Fibroblast of pulmonary artery (primary cell): ENCODE measurements at places on chromosomes 11 and 22.
A peak's percentile ranks its signal among the peaks of the same experiment; 100 is the strongest.

DNA sequence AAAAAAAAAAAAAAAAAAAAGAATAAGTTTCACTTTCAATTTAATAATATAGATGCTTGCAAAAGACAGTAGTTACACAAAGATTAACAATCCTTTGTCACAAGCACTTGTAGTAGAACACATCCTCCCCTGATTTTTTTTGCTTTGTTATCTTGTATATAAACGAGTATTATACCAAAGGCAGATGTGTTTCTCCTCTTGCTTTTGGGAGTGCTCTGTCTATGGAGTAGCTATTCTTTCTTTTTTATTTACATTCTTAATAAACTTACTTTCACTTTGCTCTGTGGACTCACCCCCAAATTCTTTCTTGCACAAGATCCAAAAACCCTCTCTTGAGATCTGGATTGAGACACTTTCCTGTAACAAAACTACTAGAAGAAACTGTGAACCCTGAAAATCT is 3.4 kb upstream of the MRPL16 start:
- DNase-seq = no peak

- DNase-seq = no peak
Measured at GRCh38 chr22:30869667-30870395, 98.7 kb downstream of the MORC2 start.

- no peak for DNase-seq
Measured at GRCh38 chr11:114889594-114890011, 211.3 kb downstream of the NXPE2 start.

DNA sequence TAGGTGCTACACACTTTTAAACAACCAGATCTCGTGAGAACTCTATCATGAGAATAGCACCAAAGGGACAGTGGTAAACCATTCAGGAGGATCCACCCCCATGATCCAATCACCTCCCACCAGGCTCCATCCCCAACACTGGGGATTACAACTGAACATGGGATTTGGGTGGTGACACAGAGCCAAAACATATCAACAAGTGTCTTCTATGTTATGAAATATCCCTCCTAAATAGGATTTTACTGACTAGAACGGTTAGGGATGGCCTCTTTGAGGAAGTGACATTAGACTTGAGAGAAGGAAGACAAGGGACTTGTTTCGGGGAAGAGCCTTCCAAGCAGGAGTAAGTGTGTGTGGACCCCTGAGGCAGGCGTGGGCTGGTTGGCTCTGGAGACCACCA is 11.9 kb upstream of the MRPL11 start:
- no peak for DNase-seq

- no peak for DNase-seq
Measured at GRCh38 chr11:11380883-11381282, 27.8 kb upstream of the CSNK2A3 start.

DNA sequence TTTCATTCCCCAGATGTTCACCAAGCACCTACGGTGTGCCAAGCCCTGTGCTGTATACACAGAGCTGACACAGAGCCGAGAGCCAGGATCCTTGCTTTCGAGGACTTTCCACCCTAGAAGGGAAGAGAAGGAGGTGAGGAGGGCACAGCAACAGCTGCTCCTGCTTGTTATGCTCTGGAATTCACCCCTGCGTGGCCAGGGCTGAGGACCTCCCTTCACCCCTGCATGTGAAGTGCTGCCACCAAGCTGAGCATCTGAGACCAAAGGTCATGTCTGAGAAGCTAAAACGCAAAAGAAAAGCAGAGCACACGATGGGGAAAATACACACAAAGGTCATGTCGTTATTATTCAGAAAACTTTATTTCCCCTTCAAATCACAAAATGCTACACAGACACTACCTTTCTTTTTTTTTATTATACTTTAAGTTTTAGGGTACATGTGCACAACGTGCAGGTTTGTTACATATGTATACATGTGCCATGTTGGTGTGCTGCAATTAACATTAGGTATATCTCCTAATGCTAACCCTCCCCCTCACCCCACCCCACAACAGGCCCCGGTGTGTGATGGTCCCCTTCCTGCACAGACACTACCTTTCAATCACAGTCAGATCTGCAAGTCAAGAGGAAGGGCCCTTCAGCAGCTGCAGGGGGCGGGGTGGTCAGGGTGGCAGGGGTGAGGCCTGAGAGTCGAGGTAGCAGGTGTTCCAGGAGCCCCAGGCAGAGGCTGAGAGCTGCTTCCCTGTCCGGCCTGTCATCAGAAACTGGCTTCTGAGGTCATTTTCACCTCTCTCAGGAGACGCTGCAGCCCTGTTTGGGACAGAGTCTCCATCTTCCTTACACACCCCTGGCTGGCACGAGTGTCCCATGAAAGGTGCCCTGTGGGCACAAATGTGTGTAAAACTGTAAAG is 40.1 kb upstream of the PRR5 start:
- no peak for DNase-seq

DNA sequence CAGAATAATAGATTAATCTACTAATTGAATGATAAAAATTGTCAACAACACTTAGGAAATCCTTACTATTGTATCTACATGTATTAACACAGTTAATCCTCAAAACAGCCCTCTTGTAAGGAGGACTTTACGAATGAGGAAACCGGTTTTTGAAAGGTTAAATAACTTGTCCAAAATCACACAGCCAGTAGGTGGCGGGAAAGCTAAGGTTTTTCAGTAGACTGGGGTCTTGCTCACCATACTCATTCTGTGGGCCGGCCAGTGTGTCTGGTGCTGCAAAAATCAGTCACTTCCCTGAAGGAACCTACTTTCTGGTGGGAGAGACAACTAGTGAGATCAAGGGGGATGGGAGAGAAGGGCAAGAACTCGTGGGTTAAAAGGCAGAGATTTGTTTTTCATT is 3.8 kb downstream of the DCPS start:
- DNase-seq = peak; percentile 73

- DNase-seq = no peak
Measured at GRCh38 chr11:1394936-1395772, 5.4 kb downstream of the BRSK2 start.

GRCh38 chr11:79294845-79295731 is 145.7 kb downstream of the TENM4 start:
- DNase-seq = no peak

GRCh38 chr11:17313349-17314231 is 37.1 kb downstream of the NUCB2 start:
- no peak for DNase-seq

GRCh38 chr11:8101421-8101820 is 20.4 kb downstream of the TUB start:
- no peak for DNase-seq

DNA sequence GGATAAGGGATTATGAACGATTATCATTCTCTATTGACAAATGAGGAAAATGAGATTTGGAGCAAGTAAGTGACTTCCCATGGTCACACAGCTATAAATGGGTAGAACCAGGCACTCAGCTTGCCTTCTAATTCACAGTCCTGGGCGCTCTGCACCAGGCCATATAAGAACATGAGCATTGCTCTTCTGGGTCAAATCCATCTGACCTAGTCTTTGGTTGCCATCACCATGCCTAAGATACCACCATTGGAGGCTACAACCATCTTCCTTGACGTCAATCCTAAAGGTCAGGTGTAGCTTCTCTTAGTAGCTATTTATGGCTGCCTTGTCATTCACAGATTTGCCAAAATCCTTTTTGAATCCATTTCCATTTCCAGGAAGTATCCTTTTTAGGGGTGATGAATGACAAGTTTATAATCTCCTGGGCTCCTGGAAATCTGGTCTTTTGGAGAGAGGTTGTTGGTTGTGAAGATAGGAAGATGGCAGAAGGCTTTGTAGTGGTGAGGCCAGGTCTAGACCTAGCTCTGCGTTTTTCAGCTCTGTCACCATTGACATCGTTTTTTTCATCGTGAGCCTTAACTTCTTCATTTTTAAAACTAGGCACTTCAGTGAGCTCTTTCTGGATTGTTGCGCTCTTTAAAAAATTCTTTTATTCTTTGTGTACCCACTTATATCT is 11.1 kb downstream of the ZBTB16 start:
- DNase-seq = no peak

GRCh38 chr11:68659158-68659921 is 25.0 kb upstream of the GAL start:
- peak; percentile 98 for DNase-seq

DNA sequence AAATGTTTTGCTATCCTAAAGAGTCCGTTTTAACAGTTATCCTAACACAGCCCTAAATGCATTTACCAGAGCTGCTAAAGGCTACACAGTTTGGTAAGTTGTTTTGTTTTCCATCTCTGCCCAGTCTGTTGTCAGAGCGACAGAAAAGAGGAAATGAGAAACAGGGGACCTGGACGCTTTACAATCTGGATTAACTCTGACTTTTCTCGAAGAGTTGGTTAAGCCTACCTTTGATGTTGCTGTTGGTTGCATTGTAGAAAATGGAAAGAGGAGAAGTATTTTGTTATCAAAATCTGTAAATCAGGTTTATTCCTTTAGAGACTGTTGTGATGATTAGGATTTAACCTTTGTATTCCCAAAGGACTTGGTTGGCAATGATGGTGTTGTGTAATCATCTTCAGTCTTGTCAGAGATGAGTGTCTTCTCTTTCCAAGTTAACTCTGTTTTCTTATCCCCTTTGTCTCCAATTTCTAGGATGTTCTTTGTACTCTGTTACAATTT is 481 bp downstream of the ANGPTL5 start:
- DNase-seq = peak; percentile 75

DNA sequence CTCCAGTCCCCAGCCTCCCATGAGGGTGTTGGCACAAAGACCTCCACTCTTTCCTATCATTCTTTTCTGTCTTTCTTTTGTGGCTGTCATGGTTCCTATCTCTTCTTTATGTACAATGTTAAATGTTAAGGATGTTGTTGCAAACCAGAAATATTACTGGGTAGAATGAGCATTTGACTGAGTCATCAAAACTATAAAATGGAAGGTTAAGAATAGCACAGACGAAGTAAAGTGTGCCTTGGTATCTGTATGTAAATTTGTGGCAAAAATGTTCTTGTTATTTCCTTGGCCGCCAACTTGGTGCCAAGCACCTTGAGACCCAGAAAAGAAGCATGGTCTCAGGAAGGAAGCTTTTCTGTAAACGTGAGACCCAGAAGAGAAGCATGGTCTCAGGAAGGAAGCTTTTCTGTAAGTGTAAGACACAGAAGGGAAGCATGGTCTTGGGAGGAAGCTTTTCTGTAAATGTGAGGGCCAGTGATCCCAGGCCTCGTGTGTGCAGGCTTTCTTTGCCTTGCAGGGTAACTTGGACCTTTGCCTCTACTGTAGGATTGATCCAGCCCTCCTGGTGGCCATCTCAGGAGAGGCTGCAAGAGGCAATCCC is 6.7 kb upstream of the PKP3 start:
- no peak for DNase-seq

DNA sequence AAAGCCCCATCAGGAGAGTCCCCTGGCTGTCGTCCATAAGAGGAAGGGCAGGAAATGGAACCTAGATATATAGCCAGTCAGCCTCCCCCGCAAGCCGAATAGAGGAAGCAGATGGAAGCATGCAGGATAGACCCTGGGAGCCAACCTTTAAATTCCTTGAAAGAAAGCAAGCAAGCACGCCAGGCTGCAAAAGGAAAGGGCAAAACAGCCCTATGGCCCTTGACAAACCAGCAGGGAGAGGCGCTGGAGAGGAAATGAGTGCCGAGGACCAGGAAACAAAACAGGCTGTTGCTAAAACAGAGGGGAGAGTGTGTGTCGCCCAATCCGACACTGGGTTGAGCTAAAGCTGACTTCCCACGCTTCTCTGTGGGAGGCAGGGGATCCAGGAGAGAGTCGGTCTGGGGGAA is 203.5 kb upstream of the MTNR1B start:
- peak; percentile 68 for DNase-seq

DNA sequence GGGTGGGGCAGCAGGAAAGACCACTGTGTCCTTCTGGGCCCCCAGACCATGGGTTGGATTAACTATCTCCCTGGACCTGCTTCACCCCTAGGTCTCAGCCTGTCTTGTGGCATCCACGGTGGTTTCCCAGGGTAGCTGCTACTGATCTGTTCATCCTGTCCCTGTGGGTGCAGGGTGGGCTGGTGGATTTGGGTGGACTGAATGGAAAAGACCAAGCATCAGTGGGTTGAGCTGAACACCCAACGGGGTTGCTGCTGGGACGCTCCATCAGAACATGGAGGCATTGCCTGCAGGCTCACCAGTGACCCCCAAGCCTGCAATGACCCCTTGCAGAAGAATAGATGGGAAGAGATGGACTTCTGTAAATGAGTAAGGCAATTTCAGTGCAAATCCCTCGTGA is 812.1 kb downstream of the TBC1D22A start:
- no peak for DNase-seq

GRCh38 chr11:75338516-75339208 is 12.8 kb downstream of the ARRB1 start:
- DNase-seq = no peak

DNA sequence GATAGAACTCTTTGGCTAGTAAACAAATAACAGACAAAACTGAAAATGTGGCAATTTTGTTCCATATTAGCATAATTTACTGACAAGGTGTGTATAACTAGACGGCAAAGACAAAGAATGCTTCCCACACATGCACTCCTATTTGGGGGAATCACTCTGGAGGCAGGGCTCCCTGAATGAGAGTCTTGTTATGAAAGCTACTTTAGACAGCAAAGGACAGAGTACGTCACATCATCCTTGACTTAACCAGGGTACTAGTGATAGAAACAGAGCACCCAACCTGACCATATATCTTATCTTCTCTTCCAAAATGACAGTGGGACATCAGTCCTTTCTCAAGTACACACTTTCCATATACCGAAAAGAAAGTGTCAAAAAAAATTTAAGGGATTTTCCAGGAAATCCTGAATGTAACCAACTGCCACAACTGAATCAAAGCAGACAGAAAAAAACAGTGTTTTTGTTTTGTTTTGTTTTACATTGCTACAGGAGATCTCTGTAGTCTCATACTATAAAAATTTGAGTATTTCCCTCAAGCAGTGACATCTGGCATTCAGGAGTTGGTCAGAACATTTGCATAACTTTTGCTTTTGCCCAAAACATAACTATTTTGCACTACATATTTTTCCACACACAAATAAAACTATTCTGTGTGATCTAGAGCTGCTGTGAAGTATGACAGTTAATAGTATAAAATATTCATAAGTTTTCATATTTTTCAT is 98.9 kb downstream of the ARHGAP20 start:
- DNase-seq = peak; percentile 3

DNA sequence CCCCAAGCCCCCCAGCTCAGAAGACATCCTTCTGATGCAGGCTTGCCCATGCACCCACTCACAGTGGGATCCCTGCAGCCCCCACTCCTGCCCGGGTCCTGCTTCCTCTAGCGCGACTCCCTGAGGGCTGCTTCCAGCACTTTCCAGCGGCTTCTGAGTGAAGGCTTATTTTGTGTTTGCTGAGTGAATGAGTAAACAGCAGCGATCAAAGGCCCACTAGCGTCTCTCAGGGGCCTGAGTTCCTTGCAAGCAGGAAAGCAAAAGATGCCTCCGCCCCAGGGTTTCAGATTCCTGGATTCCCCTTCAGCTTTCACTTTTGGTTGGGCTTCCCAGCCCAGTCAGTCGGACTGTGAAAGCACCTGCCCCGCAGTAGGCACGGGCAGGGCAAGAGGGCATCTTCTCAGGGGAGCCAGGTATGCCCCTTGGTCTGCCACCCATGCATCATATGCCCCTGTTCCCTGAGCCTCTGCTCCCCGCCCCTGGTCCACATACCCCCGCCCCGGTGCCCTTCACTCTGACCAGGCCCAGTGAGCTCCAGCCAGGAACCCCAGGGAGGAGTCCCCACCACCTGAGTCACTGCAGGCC is 9.2 kb downstream of the FADD start:
- no peak for DNase-seq
